ENCODE measurements at places on chromosomes 1 and 21. TPM values are rescaled to one million over a fixed set of nuclear protein-coding genes. Genes with fewer than 3 reads are reported as not detected.

FCRL4 gene
- not detected for total RNA-seq

CRYBG2 gene
- total RNA-seq = not detected

TFF3 gene
- not detected for total RNA-seq

GDAP2 gene
- total RNA-seq = 10.6 TPM
